Stimulated activated naive CD4-positive, alpha-beta T cell treated with Interleukin-2 at 50 U/mL for 16 hours (primary cell): ENCODE measurements at places on chromosomes 2 and 18.

DNA sequence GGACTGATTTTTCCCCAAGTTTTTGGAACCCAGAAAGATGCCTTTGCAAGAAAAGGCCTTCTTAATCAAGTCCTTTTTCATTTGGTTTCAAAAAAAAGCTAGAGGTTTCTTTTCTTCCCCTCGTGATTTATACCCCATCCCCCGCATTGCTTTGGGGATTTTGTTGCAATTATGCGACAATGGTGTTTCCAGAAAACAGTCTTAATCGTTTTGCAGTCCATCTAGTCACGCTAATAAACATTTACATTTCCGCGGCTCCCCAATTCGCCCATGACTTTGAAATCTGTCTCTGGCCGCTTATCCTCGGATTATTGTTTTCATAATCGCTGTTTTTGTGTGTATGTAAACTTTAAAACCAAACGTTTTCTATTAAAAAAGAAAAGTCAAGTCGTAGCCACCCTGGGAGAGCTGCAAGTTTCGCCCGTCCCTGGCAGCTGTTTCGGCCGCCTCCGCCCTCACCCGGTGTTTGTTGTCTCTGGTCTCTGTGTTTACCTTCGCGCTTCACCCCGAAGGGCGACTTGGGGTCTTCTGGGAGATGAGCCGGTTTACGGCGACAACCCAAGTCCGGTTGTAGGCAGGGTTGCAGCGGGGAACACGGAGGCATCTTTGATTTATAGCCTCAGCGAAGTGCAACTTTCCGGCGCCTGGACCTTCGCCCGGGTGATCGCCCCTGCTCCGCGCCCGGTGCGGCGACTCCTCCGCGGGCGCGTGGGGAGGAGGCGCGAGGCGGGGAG is 667 bp downstream of the SP9 start:
- no peak for DNase-seq

DNA sequence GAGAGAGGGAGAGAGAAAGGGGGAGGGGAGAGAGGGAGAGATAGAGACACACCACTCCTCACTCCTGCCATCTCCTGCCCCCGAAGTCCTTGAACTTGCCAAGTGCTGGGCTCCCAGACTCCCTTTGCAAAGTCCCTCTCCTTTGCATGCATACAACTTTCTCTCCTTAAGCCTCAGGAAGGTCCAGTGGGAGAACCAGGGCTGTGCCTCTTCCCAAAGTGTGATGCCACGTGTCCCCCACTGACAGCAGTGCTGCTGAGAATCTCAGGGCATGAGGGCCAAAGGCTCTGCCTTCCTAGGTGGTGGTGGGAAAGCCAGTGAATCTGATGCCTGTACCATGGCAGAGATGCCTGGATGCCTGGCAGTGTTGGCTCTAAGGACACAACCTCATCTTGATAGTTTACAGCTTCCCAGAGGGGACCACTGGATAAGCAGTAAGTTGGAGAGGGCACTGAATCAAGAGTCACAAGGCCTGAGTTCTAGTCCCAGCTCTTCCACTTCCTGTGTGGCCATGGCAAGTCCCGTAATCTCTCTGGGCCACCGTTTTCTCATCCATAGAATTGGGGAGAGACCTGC is 103.4 kb downstream of the CLIP4 start:
- no peak for DNase-seq

DNA sequence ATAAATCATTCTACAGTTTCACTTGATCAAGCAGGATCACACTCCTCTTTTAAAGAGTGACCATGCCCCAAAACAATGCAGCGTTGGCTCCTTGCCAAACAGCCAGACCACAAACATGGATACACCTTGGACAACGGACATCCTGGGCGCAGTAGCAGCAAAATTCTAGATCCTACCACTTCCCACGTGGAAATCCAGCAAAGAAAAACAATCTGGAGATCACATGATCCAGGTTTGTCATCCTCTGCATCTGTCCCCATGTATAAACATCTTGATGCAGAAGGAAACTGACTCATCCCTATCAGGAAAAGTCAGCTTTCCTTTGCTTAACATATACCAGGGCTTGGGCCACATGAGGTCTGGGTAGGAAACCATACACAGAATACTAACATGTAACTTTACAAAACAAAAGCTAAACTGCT is 53.1 kb downstream of the ZNF521 start:
- no peak for DNase-seq

GRCh38 chr2:85523903-85524335 is 15.0 kb upstream of the MAT2A start:
- DNase-seq = no peak

DNA sequence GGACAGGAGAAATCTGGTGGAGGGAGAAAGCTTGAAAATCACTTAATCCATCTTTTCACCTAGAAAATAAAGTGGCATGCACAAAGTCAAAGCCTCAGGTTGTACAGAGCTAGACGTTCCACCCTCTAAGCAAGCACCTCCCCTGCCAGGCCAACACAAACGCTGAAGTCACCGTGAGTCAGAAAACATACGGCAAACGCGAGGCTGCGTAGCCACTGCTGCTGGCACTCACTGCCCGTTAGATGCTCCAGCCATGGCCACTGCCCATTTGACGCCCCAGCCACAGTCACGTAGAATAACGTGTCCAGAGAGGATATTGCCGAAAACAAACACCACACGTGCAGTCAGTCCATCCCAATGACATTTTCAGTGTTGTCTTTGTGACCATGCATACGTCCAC is 209.7 kb upstream of the PXDN start:
- no peak for DNase-seq

DNA sequence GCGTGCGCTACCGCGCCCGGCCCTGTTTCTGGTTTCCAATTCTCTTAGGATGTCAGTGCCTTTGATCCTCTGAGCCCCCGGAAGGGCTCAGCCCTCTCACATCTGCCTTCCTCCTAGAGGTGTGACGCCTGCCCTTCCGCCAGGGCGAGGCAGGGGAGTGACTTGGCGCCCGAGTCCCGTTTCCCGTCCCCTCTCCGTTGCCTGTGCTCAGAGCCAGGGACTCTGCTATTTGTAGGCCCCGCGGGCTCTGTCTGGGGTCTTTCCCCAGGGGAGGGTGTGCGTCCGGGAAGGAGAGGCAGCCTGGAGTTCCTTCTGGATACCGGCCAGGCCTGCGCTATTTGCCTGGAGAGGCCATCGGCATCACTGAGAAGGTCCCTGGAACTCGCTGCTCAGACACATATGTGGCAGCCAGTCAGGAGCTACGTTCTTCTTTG is 103.7 kb upstream of the TAF1B start:
- peak; percentile 12 for DNase-seq

GRCh38 chr2:42777883-42778805 is 14.2 kb upstream of the OXER1 start:
- DNase-seq = no peak

DNA sequence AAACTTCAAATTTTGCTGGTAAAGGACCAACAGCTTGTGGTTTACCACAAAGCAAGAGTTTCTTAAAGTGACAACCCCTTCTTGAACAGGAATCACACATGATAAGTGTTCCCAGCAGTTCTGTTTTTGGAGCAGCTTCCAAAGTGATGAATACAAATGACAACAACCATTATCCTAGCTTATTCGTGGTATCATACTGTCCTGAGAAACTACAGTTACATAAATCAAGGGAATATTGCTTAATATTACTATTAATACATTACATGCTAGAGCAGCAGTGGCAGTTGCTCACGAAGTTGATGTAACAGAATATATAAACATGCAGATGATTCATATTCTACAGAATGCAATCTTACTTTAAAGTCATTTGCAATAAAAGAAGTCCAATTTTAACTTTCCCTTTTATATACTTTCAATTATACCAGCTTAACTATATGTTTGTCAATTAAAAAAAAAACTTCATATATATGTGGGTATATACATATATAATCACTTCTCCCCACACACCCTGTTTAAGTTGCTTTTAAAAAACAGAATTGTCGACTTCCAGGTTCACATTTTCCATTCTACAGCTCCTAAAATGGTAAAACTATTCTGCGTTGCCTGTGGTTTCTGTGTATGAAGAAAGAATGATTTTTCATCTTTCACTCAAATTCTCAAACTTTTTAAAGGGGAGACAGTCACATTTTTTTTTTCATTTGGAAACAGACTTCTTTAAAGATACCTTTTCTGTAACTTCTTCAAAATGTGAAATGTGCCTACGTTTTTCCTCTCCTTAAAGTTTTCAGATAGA is 713.6 kb downstream of the TDRD15 start:
- no peak for DNase-seq

- DNase-seq = no peak
These were observed 521.2 kb upstream of the FANCL start for GRCh38 chr2:58762176-58762781.

GRCh38 chr2:139162456-139162855 is 382.3 kb upstream of the NXPH2 start:
- DNase-seq = no peak

GRCh38 chr18:21998486-21998885 is 170.9 kb upstream of the GATA6 start:
- no peak for DNase-seq

DNA sequence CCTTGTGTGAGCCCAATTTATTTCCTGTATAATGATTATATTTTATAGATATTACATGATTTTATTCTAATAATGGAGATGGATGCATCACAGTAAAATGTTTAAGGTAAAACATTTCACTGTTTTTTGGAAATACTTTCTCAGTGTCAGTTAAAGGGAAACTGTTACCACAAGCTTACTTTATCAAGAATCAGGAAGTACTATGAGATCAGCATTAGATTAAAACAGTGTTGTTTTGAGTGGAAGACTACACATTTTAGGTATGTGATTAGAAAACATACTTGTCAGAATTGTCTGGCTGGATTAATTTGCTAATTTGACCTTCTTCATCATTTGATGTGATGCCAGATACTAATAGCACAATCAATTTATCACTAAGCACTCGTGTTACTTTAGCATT is at the start of gene HRH4:
TSS of gene HRH4 (plus strand) at position 250 of the 400 bp plus-strand sequence. CDS start at position 342, 92 bp downstream.
- DNase-seq = no peak

- no peak for DNase-seq
These were observed 73.9 kb downstream of the MTCL1 start for GRCh38 chr18:8779251-8779650.

GRCh38 chr2:61928826-61929461 is 23.5 kb downstream of the COMMD1 start:
- DNase-seq = no peak

GRCh38 chr18:12694032-12694431 is 8.5 kb downstream of the CEP76 start:
- DNase-seq = no peak

DNA sequence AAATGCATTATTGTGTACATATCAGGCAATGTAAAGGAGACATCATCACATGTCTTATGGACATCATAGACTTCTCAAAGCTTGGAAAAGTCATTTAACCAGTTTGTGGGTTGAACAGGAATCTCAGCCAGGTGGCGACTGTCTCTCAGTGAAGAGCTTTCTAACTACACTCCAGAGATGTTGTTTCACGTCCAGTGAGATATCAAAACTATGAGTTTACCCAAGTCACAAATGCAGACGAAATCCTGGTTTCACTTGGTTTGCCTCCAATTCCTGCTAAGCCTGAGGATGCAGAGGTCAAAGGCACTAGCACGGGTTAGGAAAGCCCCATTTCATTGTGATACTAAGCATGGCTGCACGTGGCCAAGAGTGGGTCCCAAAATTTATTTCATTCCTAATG is 384.5 kb upstream of the MEIS1 start:
- DNase-seq = no peak

DNA sequence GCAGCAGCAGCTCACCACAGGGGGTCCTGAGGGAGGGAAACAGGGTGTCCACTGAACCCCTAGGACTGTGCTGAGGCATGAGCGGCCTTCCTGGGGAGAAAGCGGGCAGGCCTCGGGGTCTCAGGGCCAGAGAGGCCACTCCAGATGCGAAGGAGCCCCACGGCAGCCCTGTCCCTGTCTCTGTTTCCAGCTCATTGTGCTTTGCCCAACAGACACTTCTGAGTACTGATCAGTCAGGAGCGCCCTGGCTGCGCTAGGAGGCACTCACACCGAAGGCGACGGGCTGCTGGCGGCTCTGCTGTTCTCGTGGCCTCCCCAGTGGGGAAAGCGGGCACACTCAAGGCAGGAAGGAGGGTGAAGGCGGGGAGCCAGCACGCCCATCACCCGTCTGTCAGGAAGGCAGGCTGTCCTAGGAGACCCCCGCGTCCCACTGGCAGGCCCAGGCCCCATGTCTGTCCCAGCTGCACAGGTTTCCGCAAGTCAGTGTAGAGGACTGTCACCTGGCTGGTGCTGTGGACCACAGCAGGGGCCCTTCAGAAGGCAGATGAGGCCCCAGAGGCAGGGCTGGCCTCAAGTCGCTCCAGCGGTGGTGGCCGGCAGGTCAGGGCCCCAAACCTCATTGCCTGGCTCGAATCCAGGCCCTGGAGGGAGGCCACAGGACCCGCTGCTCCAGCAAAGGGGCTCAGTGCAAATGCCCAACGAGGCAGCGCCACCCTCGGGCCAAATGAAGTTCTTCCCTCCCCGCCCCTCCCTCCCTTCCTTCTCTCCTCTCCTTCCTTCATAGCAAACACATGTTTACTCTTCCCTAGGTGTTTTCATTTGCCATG is 6.8 kb downstream of the ESPNL start:
- no peak for DNase-seq

- no peak for DNase-seq
These were observed 57.8 kb downstream of the AFTPH start for GRCh38 chr2:64581777-64582539.

GRCh38 chr2:197168705-197169104 is 141.9 kb downstream of the ANKRD44 start:
- DNase-seq = peak; percentile 61

DNA sequence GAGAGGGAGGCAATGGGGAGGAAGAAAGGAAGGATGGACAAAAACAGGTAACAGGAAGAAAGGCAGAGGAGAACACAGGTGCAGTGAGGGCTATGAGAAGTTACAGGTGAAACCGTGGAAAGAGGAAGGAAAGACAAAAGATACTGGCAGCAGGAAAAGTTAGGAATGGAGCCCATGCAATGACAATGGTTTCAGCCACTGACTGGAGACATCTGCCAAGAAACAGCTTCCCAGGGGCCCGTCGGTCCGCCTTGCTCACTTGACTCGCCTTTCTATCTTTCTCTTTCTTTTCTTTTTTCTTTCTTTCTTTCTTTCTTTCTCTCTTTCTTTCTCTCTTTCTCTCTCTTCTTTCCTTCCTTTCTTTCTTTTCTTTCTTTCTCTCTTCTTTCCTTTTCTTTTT is 37.5 kb downstream of the ST8SIA5 start:
- no peak for DNase-seq

DNA sequence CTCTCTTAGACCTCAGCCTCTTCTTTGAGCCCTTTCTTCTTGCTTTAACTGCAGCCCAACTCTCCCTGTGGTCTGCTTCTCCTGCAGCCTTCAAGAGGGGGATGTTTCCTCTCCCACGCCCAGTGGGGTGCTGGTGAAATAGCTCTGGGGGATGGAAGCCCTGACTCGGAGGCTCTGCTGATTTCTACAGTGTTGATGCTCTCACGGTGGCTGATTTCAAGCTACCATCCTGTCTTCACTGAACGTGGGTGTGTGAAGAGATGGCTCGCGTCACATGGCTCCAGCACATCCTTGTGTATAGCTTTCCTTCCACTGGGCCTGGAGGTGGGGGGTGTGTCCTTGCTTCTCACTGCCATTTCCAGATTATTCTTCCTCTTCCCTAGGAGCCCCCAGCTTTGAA is 20.0 kb downstream of the MPP4 start:
- DNase-seq = no peak

DNA sequence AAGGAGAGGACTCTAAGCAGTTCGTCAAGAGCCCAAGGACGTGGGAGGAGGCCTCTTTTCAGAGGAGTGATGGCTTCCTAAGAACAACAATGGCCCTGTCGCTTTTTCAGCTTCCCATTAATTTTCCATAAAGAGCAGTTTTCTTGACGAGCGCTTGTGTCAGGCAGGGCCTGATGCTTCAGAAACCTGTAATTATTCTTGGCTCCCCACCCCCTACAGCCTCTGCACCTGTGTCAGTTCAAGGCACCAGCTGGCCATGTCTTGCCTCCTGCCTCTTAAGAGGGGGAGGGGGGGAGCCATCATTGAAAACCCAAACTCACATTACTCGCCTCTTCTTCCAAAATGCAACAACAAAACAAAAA is 32.3 kb downstream of the KLF7 start:
- no peak for DNase-seq
